Tibial nerve (tissue), 4 donors: ENCODE measurements at places on chromosomes 6 and 20. TPM values are rescaled to one million over a fixed set of nuclear protein-coding genes. Genes with fewer than 3 reads are reported as not detected.

GRCh38 chr20:50514750-50515149 lies 4.6 kb downstream of the PTPN1 start:
- DNase-seq, result no peak

DNA sequence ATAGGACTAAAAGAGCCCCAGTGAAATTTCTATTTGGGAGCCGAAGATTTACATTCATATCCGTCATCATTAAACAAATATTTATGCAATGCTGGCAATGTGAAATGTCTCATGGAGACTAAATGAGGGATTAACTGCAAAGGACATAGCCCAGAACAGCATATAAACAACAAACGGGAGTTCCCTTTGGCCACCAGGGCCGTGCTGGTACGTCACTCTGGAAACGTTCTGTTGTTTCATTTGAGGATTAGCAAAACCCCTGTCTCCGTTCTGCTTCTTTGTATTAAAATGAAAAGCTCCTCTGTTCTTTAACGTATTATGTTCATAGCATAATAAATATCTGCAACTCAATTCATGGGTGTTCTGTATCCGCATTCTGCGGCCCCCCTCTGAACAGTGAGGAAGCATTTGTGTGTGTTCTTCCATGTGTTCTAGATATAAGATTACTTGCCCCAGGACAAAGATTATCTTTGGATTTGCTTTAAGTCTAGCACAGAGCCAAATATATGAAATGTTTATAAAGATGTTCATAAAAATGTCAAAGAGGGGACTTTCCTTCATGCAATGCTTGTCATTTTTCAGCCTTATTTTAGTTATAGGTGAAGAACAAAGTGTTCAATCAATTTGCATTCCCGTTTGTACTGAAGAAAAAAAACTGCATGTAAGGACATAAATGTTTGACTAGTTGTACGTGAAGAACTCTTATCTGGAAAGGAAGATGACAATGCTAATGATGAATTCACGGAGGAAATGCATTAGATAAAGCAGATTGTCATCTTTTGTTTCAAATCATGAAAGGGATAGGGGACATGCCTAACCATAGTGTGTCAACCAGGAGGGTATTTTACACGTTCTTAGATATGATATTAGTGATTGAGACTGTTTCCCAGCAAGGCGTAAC lies 90.0 kb upstream of the TNFAIP3 start:
- no peak for DNase-seq

GRCh38 chr20:3980260-3981131 lies 34.9 kb downstream of the RNF24 start:
- no peak for DNase-seq

GRCh38 chr6:100457311-100457990 lies 7.3 kb downstream of the SIM1 start:
- DNase-seq, result no peak

The RAD21L1 gene
- total RNA-seq, result not detected

GRCh38 chr6:35089935-35090505 lies 51.1 kb downstream of the TCP11 start:
- no peak for DNase-seq

The RPP40 gene
- 6.3 TPM for total RNA-seq

GRCh38 chr6:31464252-31465184 lies 33.4 kb upstream of the MICB start:
- DNase-seq, result no peak

- no peak for DNase-seq
Measured at GRCh38 chr20:61303675-61304074, 51.6 kb downstream of the CDH4 start.

DNA sequence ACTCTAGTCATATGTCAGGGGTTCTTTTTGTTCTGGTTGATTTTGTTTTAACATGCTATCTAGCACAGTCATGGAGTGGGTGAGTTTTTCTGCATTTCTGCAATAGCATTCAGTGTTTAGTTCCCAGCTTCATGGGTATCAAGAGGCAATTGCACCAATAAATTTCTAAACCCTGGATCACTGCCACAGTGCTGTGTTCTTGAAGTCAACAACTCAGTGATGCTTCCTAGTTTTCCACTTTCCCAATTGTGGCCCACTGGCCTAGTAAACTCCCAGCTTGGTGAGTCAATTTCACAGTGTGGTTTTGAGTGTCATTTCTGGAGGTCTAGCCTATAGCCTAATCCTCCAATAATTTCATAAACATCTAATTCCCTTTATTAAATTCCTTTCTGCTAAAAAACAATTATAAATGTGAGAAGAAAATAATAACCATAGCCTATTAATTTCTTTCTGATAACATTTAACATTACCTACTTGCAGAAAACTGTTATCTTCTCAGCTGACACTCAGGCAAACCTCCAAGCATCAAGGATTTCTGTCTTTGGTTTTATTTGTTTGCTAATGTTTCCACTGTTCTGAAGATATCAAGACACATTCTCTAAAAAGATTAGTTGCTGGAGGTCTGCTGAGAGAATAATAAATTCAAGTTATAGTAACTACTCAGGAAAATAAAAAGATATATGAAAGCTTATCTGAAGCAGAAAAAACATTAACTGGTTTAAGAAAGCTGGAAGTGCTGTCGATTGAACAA lies 89.9 kb downstream of the PDE7B start:
- DNase-seq, result no peak

DNA sequence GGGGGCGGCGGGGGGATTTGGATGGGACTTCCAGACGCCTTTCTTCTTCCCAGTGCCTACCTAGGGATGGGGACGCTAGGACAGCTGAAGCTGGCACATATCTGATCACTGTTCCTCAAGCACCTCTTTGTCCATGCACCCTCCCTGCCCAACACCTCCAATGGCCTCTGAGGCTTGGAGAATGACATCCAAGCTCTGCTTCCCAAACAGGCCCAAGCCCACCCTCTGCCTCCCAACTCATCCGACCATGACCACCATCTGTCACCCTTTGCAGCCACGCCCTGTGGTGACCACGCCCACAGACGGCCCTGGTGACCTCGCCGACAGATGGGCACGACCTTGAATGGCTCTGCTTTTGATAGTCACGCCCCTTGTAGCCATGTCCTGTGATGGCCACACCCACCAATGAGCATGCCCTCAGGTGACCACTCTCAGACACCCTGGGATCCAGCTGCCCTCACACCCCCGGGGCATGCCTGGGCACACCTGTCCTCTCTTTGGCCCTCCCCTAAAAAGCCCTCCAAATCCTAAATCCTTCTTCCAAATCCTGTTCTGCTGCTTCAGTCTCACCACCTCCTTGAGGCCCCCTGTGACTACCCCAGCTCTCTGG lies 51.0 kb downstream of the SSR1 start:
- no peak for DNase-seq

The CYP24A1 gene
- not detected for total RNA-seq

The MOG gene
- not detected for total RNA-seq

DNA sequence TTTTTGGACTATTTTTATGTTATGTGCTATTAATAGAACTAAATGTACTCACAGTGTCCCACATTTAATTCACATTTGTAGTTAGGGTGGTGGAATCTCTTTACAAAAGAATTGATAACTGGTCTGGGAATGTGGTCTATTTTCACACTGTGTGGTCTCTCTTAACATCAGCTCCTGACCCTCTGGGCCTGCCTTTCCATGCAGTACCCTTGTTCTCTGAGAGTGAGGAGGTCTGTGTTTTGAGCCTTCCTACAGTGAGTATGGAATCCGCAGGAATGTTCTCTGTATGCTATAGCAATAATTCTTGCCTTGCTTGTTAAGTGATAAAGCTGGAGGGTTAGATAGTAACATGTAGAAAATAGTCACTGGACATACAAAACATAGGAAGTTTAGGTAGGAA lies 717.3 kb upstream of the POU3F2 start:
- DNase-seq, result no peak

GRCh38 chr20:57808264-57809070 lies 98.7 kb upstream of the PMEPA1 start:
- no peak for DNase-seq

The RBM24 gene
- total RNA-seq, result 2.0 TPM

DNA sequence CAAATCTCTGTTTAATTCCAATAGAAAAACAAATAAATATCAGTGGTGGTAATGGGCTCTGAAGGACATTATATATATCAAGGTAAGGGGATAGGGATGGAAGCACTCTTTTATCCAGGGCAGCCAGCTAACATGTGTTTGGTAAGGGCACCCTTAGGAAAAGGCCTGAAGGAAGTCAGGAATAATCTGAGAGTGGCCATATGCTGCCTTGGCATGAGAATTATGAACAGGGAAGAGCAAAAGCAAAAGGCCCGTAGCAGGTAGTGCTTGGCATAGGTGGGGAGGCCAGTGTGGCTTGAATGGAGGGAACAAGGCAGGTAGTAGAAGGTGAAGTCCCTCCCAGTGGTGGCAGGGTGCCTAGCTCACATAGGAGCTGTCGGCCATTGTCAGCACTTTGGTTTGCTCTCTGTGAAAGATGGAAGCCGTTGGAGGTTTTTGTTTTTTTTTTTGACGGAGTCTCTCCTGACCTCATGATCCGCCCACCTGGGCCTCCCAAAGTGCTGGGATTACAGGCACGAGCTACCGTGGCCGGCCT lies 39.6 kb upstream of the CSE1L start:
- DNase-seq, result no peak

- no peak for DNase-seq
Measured at GRCh38 chr6:116682334-116682712, 1.3 kb downstream of the KPNA5 start.

GRCh38 chr6:70954176-70954575 lies 2.7 kb downstream of the B3GAT2 start:
- no peak for DNase-seq

The CAGE1 gene
- total RNA-seq, result not detected

DNA sequence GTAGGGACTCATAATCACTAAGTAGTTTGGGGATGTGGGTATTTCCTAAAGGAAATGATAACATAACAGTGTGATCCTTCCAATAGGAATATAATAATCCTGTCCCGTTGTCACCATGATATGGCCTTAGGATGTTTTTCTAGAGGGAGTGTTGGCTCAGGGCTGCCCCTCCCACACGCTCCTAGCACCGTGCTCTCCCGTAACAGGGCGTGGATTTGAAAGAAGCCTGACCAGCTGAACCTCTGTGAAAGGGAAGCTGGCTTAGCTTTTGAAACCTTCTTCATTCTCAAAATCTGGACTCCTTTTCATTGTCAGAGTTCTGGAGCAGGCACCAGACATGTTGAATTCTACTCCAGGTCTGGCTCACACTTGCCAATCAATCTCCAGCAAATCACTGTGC lies 103.4 kb upstream of the SASH1 start:
- DNase-seq, result no peak

DNA sequence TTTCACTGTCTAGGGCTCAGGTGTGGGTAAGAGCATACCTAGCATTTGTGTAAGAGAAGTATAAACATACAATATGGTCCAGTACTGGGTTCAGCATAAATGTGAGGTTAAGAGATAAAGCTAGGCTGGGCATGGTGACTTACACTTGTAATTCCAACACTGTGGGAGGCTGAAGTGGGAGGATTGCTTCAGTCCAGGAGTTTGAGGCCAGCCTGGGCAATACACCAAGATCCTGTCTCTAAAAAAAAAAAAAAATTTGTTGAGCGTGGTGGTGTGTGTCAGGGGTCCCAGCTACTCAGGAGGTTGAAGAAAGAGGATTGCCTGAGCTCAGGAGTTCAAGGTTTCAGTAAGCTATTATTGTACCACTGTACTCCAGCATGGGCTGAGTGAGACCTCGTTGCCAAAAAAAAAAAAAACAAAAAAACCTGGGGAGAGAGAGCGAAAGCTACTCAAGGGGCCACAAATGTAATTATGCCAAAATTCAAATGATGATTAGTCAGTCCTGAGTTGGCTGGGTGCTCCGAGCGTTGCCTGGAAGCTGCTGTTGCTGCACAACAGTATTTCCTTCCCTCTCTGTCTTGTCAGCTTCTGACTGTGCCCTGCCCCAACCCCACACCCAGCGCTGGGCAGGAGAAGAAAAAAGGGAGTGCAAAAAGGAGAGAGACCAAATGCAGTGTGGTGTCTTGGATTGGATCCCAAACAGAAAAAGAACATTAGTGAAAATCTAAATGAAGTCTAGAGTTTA lies 24.0 kb downstream of the CMTR1 start:
- no peak for DNase-seq

DNA sequence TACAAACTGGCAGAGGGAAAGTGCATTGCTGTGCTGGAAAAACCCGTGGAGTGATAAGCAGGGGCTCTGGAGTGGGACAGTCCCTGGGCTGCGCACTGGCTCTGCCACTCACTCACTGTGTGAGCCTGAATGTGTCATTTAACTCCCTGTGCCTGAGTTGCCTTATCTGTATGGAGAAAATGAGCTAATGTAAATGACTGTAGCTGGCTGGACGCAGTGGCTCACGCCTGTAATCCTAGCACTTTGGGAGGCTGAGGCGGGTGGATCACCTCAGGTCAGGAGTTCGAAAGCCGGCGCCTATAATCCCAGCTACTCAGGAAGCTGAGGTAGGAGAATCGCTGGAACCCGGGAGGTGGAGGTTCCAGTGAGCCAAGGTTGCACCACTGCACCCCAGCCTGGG lies 18.4 kb upstream of the RPN2 start:
- no peak for DNase-seq

- DNase-seq, result peak; percentile 97
Measured at GRCh38 chr6:36623547-36624459, 29.6 kb downstream of the SRSF3 start.

GRCh38 chr6:153092082-153093013 lies 38.7 kb downstream of the RGS17 start:
- DNase-seq, result no peak

The PTGIS gene
- total RNA-seq, result 33.7 TPM

GRCh38 chr6:136343700-136344099 lies 54.1 kb upstream of the BCLAF1 start:
- no peak for DNase-seq

DNA sequence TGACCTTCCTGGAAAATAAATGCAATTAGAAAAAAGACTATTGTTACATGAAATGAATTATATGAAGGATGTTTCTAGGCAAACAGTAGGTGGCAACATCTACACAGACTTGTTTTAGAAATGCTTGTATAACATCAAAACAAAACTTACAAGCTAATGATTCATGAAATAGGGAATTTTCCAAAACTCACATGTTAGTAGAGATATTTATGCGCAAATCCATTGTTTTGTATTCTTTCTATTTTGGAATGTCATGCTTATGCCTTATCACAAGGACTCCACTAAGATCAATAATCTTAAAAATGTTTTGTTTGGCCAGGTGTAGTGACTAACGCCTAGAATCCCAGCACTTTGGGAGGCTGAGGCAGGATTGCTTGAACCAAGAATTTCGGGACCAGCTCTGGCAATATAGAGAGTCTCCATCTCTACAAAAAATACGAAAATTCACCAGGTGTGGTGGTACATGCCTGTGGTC lies 32.3 kb upstream of the LGSN start:
- no peak for DNase-seq

The FOXA2 gene
- 0.60 TPM for total RNA-seq

The PABPC1L gene
- total RNA-seq, result 27.9 TPM
